HCT116 (cell line): ENCODE measurements at places on chromosomes 2 and 18.

DNA sequence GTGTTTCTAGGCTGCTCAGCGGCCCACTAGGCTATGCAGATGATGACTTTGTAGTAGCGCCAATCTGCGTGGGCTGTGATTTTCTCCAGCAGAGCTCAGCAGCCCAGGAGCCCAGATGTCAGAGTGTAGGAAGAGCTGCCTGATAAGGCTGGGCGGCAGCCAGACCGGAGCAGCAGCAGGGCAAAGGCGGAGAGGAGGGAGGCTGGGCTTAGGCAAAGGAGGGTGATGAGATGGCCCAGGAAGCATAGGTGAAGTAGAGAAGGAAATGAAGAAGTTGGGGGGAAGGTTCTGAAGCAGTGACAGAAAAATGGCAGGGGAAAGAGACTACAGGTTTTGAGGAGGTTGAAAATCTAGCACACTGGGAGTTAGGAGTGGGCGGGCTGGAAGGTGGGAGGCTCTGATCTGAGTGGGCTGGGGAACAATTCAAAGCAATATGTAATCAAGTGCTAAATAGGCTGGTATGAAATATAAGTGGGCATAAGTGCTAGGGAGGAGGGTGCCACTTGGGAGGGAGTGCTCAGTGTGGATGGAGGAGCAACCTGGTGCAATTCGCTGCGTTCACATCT is 50.6 kb upstream of the STPG4 start:
- DNase-seq = no peak

DNA sequence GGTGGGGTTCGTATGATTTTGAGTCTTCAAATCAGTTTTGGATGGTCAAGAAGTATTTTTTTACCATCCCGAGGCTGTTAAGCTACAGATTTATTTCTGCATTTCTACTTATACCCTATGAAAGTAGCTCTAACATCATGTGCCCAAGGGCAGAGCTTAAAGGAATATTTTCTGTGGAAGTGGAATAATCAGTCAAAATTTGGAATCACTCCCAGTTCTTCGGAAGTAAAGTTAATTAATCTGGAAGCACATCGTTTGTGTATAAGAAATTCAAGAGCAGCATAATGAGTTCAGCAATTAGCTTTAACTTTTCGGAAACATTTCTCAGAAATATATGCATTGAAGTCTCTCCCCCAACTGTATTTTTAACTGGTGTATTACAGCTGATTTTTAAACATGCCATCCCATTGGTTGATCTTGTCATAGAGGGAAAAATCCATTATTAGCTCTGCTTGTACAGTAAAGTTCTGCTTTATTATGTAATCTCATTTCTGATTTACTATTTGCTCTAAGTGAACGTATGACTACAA is 510.1 kb downstream of the DCC start:
- DNase-seq = no peak

- no peak for DNase-seq
Observed at GRCh38 chr18:52615321-52615720, 275.3 kb downstream of the DCC start.

GRCh38 chr2:227366769-227367426 is 12.2 kb downstream of the TM4SF20 start:
- DNase-seq = no peak

- DNase-seq = no peak
Observed at GRCh38 chr2:197181491-197181890, 129.1 kb downstream of the ANKRD44 start.

DNA sequence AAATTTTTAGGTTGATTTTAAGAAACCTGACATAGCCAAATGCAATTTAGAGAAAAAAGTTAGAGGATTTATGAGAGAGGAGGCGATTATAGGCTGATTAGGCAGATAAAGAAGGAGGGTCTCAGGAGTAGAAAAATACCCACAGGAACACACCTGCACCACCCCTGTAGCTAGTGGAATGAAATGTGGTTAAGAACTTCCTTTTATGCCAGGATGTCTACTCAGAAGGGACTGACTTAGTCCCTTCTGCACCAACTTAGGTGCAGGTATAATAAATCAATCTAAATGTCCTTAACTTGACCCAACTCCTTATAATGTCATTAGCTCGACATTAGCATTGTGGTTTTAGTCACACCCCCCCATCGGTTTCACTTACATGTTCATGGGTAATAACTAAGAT is 1274.5 kb upstream of the TMEFF2 start:
- no peak for DNase-seq

DNA sequence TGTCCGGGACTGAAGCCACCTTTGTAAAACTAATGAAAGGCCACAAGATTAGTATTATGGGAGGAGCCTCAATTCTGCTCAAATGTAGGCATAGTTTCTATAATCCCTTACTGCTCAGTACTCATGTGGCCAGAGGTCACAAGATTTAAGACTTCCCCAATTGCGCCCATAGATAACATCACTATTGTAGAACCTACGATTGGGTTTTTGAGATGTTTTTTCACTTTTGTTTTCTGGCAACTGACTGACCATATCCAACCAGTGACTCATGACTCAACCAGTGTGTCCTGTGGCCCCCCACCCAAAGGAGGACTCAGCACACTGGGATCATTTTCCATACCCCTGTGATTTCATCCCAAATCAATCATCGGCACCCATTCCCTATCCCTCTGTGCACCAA is 15.2 kb upstream of the TSPYL6 start:
- DNase-seq = no peak

DNA sequence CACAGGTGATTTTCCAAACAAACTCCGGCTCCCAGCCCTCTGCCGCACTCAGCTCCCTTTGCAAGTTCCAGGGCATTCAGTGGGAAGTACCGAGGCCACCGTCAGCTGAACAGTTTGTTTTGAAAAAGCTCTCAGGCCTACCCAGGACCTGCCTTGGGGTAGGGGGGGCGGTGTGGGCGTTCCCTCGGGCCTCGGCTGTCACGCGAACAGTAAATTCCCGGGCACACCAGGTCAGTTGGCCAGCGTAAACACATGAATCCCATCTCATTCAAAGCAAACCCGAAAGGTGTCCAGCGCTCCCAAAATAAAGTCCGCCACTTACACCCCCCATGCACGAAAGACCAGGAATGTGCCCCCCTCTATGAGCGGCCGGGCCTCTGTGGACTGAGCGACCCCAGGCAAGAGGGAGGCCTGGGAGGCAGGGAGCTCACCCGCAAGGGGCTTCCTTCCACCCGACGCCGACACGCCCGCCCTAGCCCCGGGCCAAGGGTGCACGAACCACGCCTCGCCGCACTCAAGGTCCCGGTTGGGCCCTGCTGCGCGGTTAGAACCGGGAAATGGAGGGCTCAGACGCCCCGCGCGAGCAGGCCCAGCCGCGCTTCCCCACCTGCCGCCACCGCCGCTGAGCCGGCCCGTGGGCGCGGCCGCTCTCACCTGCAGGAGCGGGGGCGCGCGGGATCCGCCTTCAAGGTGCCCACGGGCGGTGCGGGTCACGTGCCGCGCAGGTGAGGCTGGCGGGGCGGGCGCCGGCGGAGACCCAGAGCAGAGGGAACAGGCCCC is at the start of gene WDSUB1:
WDSUB1 (minus strand) TSS at position 775 of the 780 bp plus-strand sequence. CDS start 3,634 bp downstream, outside the sequence.
- no peak for DNase-seq

DNA sequence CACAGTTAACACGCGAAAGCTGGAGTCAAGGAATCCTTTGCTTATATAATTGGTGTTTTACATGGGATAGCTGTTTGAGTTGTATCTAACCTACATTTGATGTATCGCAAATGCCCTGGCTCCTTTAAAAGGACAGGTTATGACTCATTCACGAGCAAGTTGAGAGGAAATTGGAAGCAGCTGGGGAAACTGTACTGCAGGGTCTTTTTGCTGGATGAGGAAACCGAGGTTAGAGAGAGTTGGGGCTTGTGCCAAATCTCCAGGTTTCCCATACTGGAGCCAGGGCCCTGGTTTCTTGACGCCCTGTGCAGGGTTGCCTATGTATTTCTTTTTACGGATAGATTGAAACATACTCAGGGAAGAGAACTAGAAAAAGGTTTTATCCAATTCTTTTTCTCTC is 60.0 kb upstream of the SPTBN1 start:
- no peak for DNase-seq

DNA sequence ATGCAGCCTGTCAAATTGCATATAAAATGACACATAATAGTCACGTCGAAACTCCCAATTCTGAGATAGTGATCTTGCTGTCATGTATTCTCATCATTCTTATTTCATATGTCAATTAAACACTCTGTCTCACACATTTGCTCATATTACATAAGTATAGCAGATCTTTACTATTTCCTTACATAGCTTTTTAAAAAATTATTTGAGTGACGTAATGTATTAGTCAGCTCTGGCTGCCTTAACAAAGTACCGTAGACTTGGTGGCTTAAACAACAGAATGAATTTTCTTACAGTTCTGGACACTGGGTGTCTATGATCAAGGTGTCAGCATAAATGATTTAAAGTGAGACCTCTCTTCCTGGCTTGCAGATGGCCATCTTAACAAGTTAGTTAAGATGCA is 1032.3 kb upstream of the NRXN1 start:
- no peak for DNase-seq

DNA sequence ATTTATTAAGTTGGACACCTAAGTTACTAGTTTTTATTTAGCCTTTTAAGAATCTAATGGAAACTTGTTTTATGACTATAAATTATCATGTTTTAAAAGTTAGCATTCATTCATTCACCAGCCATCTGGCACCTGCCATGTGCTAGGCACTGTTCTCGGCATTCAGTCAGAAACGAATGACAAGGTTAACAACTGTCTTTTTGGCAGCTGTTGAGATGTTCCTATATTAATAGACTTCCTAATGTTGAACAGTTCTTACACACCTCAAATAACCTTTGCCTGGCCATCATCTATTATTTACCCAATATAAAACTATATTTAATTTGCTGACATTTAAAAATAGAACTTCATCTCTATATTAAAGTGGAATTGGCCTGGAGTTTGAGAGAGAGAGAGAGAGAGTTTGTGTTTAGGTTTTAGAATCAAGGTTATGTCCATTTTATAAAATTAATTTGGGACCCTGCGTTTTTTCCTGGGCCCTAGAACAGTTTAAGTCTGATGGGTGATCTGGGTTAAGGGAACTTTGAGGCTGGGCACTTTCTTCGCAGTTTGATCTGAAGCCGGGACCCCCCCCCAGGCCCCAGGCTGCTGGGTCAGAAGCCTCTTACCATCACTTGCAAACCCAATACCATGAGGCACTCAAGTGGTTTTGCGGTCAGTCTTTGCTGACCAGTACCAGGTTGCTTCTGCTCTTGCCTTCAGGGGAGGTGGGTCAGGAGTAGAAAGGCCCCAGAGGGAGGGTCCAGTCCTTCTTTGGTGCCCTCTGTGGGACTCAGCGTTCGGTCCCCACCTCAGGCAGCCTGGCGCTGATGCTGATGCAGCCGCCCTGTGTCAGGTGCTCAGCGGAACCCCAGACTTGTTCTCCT is 48.3 kb upstream of the ASB1 start:
- no peak for DNase-seq

DNA sequence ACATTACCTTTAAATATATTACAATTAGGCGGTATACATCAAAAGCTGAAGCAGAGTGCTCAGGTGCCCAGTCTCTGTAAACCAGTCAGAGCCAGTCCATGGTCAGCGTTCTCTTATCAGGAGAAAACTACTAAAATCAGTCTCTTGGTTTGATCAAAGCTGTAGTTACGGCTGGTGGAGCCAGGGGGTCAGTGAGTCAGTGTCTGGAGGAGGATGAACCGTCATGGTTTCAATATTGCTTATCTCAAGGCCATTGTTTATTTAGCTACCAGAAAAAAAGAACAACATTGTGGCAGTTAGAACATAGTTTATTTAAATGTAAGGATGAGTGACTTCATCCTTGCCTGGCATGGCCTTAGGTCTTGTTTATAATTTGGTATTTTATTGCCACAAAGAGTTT is 71.3 kb upstream of the NYAP2 start:
- no peak for DNase-seq

- no peak for DNase-seq
Observed at GRCh38 chr2:44324971-44325426, 36.3 kb downstream of the PREPL start.

DNA sequence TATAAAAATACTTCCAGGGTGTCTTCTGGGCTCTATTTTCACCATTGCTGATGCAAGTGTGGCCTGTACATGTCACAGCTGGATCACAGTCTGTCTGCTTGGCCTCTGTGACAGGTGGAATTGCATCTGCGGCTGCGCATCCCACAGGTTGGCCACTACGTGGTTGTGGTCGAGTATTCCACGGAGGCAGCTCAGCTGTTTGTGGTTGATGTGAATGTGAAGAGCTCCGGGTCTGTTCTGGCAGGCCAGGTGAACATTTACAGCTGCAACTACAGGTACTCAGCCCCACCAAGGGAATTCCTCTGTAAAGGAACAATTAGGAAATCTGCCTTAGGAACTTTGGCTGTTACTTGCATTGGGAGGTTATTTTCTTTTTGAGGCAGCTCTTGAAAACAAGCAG is 144.5 kb downstream of the LAMA3 start:
- DNase-seq = no peak

- DNase-seq = no peak
Observed at GRCh38 chr18:63444580-63444979, 22.3 kb upstream of the VPS4B start.

- DNase-seq = no peak
Observed at GRCh38 chr2:239193401-239193811, 207.4 kb downstream of the HDAC4 start.

- no peak for DNase-seq
Observed at GRCh38 chr18:2180586-2180985, 390.7 kb downstream of the METTL4 start.

DNA sequence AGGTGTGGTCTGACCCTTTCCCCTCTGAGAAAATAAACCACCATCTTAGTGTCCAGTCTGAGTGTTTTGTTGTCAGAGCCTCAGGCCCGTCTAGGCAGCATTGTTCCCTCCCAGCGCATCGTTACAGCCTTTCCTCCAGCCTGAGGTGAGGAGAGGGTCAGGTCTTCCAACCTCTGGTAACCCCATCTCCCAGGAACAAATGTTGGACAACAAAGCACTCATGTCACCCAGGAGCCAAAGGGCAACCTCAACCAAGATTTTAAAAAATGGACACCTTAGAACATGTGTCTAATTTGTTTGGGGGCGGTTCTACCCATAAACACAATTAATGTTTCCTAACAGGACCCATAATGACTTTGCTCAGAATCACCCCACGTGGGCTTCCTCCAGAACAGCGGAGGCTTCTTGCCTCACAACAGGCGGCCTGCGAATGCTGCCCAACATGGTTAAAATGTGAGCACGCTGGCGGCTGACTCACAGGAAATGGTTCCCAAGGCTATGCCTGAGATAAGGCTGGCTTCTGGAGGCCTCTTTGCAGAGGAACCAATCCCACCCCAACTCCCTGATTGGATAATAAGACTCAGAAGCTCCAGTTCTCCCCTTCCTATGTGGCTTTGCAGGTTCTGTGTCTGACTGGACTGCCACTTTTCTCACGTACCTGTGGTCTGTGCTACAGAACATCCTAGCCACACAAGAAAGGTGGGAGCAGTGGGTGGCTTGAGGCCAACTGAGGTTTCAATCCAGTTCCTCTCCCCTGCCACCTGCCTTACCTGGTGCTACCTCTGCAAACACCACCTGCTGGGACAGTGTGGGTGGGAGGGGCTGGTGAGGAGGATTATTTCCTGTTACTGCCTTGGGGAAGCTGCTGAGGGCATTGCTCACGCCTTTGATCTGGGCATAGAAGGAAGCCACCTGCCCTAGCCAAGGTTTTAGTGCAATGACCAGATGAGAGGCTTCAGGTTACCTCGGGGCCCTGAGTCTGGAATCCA is 108.8 kb downstream of the B3GNT2 start:
- DNase-seq = peak; percentile 94

GRCh38 chr2:214311031-214311533 is 99.8 kb upstream of the VWC2L start:
- DNase-seq = no peak
